D721Med (cell line): ENCODE measurements at places on chromosomes 7 and 10.

DNA sequence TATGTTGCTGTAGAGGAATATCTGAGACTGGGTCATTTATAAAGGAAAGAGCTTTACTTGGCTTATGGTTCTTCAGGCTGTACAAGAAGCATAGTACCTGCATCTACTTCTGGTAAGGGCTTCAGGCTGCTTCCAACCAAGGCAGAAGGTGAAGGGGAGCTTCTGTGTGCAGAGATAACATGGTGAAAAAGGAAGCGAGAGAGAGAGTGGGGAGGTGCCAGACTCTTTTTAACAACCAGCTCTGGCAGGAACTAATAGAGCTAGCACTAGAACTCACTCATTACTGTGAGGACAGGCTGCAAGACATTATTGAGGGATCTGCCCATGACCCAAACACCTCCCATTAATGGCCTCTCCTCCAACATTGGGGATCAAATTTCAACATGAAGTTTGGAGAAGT, 94.5 kb downstream of the KIF20B start:
- DNase-seq: no peak

- no peak for DNase-seq
Measured at GRCh38 chr7:55211726-55212125, 153.4 kb upstream of the LANCL2 start.

- DNase-seq: no peak
Measured at GRCh38 chr10:63227207-63227895, 94.2 kb downstream of the NRBF2 start.

GRCh38 chr7:127870231-127870907, 160.9 kb downstream of the LRRC4 start:
- no peak for DNase-seq

DNA sequence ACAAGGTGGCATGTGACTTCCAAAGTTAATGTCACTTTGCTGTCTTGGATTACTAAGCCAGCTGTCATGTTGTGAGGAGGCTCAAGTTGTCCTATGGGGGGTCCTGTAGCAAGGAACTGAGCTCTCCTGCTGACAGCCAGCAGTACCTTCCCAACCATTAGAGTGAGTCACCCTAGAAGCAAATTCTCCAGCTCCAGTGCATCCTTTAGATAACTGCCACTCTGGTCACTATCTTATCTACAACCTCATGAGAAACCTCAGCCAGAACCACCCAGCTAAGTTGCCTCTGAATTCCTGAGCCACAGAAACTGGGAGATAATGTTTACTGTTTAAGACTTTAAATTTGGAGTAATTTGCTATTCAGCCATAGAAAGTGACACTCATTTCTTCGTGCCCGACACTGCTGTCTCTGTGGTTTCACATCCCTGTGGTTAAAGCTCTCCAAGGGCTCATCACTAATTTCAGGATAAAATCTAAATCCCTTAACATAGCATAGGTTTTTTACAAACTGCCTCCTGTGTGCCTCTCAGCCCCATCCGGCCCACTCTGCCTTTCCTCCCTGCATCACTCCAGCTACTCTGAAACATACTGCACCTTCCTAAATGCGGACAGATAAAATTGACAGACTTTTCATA, 83.5 kb downstream of the PRR15 start:
- no peak for DNase-seq

GRCh38 chr7:29556405-29557195, 7.0 kb upstream of the PRR15 start:
- DNase-seq: no peak

GRCh38 chr10:11772575-11773288, 30.6 kb downstream of the ECHDC3 start:
- DNase-seq: no peak

GRCh38 chr7:6127110-6127490, 95.9 kb downstream of the ANKRD61 start:
- DNase-seq: no peak

- DNase-seq: no peak
Measured at GRCh38 chr7:44661233-44661632, 54.8 kb downstream of the OGDH start.
